ENCODE measurements at places on chromosomes 11 and 22. TPM values are rescaled to one million over a fixed set of nuclear protein-coding genes. Genes with fewer than 3 reads are reported as not detected.

DNA sequence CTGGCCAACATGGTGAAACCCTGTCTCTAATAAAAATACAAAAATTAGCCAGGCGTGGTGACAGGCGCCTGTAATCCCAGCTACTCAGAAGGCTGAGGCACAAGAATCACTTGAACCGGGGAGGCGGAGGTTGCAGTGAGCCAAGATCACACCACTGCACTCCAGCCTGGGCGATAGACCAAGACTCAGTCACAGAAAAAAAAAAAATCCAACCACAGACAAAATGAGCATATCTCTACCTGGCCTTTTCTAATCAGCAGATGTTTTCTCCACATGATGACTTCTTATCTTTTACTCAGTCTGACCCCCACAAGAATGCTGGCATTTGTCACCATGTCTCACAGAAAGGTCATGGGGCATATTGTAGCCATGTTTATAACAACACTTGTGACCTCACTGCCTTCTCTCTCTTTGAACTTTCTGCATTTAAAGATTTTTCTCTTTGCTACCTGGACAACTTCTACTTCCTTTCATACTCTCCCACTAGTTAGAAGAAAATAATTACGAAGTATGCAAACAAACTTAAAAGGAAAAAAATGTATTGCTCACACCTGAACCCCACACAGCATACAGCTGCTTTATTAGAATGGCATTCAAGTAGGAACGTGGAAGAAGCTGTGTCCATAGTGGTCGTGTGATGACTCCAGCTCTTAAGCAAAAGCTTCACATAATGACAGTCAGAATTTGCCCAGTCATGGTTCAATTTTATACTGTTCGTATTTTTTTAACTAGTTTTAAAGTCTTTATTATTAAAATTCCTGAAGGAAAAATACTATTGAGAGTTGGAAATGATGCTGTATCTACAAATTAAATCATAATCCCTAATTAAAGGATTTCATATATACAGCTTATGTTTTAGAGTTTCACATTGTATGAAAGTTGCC is 65.4 kb downstream of the ZC3H12C start:
- no peak for DNase-seq

Gene ARHGAP8
- not detected for total RNA-seq

Gene OR51I1
- total RNA-seq = 0.55 TPM

GRCh38 chr11:44690651-44691050 is 36.1 kb upstream of the TSPAN18 start:
- no peak for DNase-seq

DNA sequence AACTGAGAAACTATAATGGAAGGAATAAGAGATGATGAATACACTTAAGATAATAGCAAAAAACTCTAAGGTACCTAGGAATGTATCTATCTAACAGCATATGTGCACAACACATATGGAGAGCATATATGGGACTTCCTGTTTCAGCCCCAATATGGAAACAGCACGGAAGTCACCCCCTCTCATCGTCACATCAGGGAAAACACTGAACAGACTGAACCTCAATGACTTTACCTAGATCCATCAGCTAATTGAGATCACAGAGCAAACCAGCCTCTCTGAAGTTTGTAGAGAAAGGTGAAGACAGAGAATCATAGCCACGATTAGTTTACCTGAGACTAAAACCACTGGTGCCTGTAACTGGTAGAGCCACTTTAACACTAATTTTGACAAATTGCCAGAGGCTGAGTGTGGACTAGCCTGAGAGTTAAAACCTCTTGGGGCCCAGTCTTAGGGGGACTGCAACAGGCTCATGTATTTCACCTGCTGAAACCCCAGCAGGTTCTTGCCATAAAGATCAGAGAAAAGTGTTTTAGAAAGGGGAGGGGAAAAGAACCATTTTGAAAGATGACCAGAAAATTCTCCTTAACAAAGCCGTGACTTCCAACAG is 722.6 kb downstream of the TBC1D22A start:
- DNase-seq = no peak

DNA sequence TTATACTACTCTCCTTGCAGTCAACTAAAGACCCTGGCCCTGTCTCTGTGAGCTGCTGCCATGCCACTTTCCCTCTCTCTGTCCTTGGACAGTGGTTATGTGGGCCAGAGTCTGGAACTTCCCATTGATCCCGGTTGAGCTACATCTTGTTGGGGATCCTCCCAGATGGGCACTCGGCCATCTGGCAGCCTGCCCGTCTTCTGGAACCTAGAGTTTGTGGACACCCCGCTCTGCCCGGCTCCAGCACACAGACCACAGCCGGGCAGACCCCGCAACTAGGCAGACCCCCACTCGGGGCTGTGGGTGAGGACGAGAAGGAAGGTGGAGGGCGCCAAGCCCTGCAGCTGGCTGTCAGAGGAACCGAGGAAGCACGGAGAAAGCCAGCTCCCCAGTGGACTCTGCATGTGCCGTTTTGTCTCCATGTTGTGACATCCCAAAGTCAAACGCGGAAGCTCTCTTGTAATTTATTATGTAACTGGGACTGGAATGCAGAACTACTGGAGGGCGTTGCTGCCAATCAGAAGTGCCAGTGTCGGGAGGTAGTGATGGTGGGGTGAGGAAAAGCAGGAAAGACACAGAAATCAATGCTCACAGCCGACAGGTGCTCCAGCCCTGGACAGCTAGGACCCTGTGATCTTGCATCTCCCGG is 207.7 kb downstream of the CEP164 start:
- no peak for DNase-seq

Gene CYP2D6
- 0.03 TPM for total RNA-seq

Gene AIFM3
- not detected for total RNA-seq

DNA sequence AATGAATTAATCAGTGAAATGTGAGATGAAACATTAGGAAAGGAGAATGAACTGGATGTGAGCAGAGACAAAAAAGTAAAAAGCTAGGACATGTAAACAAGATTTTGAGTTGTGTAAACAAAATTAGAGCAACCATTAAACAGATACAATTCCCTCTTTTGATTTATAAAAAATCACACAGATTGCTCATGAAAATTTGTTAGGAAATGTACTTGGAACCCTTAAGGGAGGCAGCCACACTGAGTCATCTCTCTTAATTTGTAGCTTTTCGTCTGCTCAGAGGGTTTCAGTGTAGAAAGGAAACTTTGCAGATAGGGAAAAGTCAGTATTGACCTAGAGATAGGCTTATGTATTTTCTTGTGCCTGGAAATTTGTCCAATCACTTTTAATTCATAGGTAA is 49.6 kb upstream of the ME3 start:
- no peak for DNase-seq

GRCh38 chr11:10257478-10257877 is 36.5 kb downstream of the SBF2 start:
- DNase-seq = no peak

DNA sequence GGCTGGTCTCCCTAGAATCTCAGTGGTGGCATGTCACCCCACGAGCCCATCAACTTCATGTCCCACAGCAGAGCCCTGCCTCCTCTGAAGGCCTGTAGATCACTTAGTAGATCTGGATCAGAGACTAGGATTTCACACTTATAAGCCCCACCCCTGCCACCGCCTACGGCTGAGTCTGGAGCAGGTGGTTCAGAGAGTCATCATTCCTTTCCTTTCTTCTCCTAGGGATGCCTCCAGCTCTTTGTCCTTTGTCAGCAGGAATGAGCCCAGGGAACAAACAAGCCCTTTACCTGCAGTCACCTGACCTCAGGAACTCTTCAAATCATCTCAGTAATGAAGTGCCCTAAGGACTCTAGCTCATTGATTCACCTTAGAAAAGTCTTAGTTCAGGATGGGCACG is 37.8 kb downstream of the SCGB1A1 start:
- no peak for DNase-seq

Gene DGCR2
- 15.6 TPM for total RNA-seq

GRCh38 chr11:128610721-128611617 is 23.6 kb upstream of the ETS1 start:
- DNase-seq = no peak

DNA sequence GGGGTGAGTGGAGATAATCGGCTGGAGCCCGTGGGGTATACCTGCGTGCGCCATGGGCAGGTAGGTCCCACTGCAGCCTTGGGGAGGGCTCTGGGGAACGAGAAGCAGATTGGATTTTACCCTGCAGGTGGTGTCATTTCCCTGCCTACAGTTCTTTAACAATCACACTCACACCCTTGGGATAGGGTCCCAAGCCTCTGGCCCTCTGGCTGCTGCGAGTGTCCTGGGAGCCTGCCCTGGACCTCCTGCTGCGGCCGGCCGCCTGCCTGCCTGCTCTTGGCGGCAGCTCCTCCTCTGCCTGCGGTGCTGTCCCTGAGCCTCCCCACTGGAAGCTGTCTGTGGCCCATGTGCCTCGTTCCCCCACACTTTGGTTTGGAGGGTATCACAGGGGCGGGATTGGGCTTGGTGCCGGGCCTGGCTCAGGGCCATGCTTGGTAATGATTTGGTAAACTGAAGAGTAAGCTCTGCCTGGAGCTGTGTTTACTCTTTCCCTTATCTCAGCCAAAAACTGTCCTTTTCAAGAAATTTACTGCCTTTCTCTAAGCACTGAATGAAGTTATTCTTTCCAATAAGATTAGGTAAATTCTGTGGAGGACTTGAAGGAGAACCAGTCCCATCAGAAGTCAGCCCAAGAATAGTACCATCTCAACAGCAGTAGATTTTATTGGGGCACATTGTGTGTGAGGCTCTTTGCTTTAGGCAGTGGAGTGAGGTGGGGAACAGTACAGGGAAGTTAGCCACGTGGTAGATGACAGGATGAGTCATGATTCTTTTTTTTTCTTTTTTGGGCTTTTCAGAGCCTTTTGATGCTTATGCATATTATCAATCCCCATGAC is 53.7 kb downstream of the TBC1D22A start:
- DNase-seq = peak; percentile 45

DNA sequence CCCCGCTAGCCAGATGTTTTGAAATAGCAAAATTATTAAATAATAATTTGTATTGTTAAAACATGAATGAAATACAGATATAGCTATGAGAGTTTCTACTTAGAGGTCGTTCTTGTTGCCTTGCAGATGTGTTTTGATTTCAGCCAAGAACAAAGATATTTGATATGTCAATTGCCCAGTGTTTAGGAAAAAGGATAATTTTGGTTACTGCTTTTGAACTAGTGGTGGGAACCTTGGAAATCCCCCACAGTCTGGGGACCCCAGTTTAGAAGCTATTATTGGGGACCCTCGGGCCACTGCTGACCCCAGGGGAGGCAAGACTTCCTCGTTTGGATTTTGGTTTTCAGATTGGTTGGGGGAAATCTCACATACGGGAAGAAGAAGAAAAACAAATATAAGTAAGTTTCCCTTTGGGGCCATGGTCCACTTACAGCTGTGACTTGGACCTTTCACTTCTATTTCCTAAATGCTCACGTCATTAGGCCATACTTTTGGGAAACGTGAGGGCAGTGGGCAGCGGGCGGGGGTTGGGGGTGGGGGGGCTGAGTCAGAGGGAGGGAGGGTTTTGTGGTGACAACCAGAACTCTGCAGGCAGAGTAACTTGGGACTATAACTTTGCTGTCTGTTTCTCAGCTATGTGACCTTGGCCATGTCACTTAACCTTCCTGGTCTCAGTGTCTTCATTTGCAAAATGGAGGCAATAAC is 37.0 kb downstream of the LDLRAD3 start:
- DNase-seq = no peak

Gene GDPD4
- not detected for total RNA-seq
